ENCODE measurements at places on chromosomes 12 and 14. TPM values are rescaled to one million over a fixed set of nuclear protein-coding genes. Genes with fewer than 3 reads are reported as not detected.
A peak's percentile ranks its signal among the peaks of the same experiment; 100 is the strongest.

- H3K27me3 ChIP-seq = peaks cover 2% of the 10 kb centered on the region
- no peak for DNase-seq
- H3K36me3 ChIP-seq = no peaks in the 10 kb centered on the region
Observed at GRCh38 chr12:64819816-64820402, 4.5 kb upstream of the TBC1D30 start.

DNA sequence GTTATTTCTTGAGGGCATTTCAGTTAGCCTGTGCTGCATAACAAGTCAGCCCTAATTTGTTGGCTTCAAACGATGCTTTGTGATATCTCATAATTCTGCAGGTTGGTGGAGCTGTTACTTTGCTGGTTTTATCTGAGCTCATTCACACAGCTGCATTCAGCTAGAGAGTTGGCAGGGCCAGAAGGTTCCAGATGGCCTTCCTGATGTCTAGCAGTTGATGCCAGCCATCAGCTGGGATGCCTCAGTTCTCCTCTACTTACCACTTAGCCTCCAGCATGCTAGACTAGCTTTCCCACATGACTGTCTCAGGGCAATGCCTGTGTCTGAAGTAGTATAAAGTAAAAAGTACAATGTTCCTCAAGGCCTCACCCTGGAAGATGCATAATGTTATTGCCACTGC, 130.6 kb downstream of the SLC35F4 start:
- no peaks in the 10 kb centered on the region for H3K36me3 ChIP-seq
- no peak overlapping the region for H3K4me3 ChIP-seq
- no peaks in the 10 kb centered on the region for H3K27me3 ChIP-seq
- H3K4me1 ChIP-seq = no peaks in the 10 kb centered on the region
- no peak overlapping the region for H3K27ac ChIP-seq
- DNase-seq = no peak

- H3K4me1 ChIP-seq = peaks cover 85% of the 10 kb centered on the region
- DNase-seq = peak; percentile 97
- no peaks in the 10 kb centered on the region for H3K27me3 ChIP-seq
- H3K4me3 ChIP-seq = no peak overlapping the region
Observed at GRCh38 chr12:65937161-65937641, 112.9 kb downstream of the HMGA2 start.

DNA sequence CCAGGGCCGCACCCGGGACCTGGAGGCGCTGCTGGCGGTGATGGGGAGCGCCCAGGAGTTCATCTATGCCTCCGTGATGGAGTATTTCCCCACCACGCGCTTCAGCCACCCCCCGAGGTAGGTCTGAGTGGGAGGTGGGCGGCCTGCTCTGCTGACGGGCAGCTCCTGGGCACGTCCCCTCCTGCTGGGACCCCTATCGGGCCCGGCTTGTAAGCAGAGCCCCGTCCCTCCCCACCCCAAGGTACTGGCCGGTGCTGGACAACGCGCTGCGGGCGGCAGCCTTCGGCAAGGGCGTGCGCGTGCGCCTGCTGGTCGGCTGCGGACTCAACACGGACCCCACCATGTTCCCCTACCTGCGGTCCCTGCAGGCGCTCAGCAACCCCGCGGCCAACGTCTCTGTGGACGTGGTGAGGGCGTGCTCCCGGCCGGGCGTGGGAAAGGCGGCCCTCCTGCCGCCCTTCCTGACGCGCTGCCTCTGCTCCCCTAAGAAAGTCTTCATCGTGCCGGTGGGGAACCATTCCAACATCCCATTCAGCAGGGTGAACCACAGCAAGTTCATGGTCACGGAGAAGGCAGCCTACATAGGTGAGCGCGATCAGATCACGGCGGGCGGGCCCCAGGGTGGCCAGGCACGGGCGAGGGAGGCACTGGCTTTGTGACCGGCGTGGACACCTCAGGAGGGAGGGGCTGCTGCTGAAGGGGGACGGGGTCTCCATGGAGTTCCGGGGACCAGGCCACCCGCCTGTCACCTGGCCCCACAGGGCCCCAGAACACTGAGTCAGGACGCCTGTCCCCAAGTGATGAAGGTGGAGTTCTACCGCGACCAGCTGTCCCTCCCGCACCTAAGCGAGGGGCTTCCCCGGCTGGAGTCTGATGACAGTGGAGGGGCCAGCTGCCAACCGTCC, 7.3 kb downstream of the PLD4 start:
- no peaks in the 10 kb centered on the region for H3K4me1 ChIP-seq
- no peak overlapping the region for H3K4me3 ChIP-seq
- no peak for DNase-seq

DNA sequence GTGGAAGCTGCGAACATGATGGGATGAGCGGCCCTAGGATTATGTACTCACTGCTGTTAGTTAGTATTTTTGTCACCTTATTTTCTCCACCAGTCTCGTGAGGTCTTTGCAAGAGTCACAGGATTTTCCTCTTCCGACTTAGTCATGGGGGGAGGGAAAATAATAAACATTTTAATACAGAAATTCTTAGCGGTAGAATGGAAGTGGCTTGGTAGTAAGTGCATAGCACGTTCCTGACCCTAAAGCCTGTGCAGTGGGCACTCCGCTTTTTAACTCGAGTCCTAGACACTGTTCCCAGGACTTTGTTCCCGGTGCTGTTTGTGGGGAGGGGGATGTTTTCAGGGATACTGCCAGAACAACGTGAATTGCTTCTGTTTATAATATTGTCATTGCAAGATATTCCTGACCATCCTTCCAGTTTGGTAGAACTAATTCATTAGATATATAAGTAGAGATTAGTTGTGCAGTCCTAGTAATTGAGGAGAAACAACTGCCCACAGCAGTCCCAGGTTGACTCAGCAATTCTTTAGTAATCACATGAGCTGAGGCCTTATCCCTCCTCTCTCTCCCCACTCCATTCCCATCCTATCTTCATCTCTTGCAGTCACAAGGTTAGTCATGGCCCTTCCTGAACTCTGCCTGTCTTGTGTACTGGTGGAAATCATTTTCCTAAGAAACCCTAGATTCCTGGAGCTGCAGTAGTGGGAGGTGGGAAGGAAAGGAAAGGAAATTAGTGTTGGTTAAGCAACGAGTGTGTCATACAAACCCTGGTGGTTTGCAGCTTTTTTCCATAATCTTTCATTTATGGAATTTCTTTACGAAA, 799 bp downstream of the SLC38A6 start:
- H3K36me3 ChIP-seq = no peaks in the 10 kb centered on the region
- H3K4me3 ChIP-seq = peak overlapping the region; percentile 93
- H3K27me3 ChIP-seq = no peaks in the 10 kb centered on the region
- peak; percentile 45 for DNase-seq

DNA sequence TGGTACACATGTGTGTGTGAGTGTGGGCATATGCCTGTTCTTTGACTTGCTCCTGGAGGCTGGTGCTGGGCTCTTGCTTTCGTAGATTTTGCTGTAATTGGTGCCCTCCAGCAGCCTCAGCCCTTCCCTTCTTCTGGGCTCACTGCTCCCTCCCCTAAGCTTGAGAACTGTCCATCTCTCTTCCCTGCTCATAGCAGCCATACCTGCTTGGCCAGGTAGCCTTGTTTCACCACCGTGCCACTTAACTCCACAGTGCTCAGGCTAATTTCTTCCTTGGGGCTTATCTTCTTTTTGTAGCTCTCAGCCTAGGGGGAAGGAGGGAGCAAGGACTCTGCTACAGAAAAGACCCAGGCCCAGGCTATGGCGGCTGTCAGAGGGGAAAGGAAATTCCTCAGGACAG, 19.8 kb downstream of the PLEK2 start:
- H3K27me3 ChIP-seq = no peaks in the 10 kb centered on the region
- peaks cover 55% of the 10 kb centered on the region for H3K4me1 ChIP-seq
- H3K4me3 ChIP-seq = no peak overlapping the region
- H3K27ac ChIP-seq = no peak overlapping the region
- H3K36me3 ChIP-seq = no peaks in the 10 kb centered on the region

DNA sequence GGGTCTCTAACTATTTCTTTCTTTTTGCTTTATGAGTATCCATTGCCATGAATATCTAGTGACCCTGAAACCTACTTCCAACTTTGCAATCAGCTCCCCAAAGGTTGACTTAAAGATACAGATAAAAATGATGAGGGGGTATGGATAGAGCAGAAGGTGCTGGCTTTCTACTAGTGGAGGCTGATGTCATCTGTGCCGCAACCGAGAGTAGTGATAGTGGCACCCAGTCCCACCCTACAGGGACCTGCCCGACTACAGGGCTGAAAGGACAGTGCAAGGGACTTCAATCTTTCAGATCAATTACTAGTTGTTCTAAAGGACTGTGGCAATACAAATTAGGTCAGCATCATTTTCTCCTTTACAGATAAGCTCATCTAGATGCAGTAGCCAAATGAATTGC, 806.0 kb downstream of the VRK1 start:
- H3K36me3 ChIP-seq = no peaks in the 10 kb centered on the region
- no peaks in the 10 kb centered on the region for H3K27me3 ChIP-seq
- H3K4me1 ChIP-seq = no peaks in the 10 kb centered on the region
- H3K27ac ChIP-seq = no peak overlapping the region

DNA sequence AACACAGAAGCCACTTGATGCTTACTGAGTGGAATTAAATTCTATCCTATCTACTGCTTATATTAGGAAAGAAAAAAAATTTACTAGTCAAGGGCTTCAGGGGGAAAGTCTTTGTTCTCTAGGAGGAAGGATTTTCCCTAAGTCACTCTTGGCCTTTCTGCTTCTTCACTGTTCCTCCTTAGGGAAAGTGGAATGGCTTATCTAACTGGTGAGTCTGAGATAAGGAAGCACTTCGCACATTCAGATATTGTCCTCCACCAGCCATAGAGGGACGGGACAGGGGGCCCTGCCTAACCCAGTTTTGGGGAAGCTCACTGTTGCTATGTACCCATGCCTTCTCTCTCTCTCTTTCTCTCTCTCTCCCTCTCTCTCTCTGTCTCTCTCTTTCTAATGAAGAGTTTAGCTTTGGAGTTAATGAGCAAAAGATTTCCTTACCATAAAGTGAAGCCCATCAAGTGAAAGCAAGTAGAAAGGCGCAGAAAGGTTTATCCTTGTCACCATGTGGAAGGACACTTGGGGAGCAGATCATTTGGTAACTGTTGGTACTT, 450.6 kb downstream of the ZFP36L1 start:
- peaks cover 11% of the 10 kb centered on the region for H3K4me1 ChIP-seq
- H3K36me3 ChIP-seq = no peaks in the 10 kb centered on the region
- no peak for DNase-seq

- peaks cover 9% of the 10 kb centered on the region for H3K27me3 ChIP-seq
- H3K36me3 ChIP-seq = no peaks in the 10 kb centered on the region
- H3K4me3 ChIP-seq = no peak overlapping the region
- no peak overlapping the region for H3K27ac ChIP-seq
Observed at GRCh38 chr12:120367233-120367923, 1.6 kb downstream of the MSI1 start.

- peaks cover 8% of the 10 kb centered on the region for H3K27me3 ChIP-seq
- no peak for DNase-seq
- H3K36me3 ChIP-seq = no peaks in the 10 kb centered on the region
- H3K4me3 ChIP-seq = no peak overlapping the region
- no peak overlapping the region for H3K27ac ChIP-seq
Observed at GRCh38 chr14:70638416-70638815, 3.3 kb upstream of the TTC9 start.

DNA sequence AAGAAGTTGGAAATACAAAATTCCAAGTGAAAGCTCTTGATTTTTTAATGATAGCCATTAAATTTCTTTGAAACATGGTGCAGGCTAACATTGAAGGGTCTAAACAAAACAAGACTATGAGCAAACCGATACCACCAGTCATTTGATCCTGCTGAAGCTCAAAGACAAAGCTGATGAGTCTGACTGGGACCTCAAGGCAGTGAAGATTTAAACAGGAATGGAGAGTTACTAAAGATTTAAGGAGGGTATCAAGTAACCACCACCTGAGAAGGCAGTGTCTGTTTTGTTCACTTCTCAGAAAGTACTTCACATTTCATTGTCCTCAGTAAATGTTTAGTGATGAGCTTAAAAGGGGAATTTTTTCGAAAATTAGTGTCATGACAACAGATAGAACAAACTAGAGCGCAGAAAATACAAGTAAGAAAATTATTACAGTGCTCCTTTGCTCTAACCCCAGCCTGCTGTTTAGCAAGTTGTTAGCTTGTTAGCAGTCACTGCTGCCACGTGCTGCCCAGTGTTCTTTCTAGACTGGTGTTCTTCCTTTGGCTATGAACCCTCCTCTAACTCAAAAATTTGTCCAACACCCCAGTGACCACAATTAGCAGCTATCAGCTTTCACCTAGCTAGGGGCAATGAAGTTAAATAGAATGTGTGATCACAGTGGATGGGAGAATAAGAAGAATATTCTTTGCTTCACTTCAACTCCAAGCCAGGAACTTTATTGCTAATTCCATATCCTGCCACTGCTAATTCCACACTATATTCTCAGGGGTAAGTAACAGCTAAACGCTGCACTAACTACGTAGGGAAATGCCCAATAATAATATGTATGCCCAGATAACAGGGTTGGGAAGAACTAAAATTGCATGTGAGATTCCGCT, 41.1 kb downstream of the YAF2 start:
- H3K4me1 ChIP-seq = no peaks in the 10 kb centered on the region
- H3K4me3 ChIP-seq = no peak overlapping the region
- H3K36me3 ChIP-seq = peaks cover 23% of the 10 kb centered on the region

- H3K27ac ChIP-seq = no peak overlapping the region
- no peak for DNase-seq
- peaks cover 2% of the 10 kb centered on the region for H3K36me3 ChIP-seq
- no peak overlapping the region for H3K4me3 ChIP-seq
Observed at GRCh38 chr12:106492857-106493256, 89.9 kb upstream of the RFX4 start.

- no peaks in the 10 kb centered on the region for H3K4me1 ChIP-seq
- H3K36me3 ChIP-seq = no peaks in the 10 kb centered on the region
- no peak overlapping the region for H3K27ac ChIP-seq
- peaks cover 2% of the 10 kb centered on the region for H3K27me3 ChIP-seq
Observed at GRCh38 chr14:104192883-104193245, 54.5 kb downstream of the KIF26A start.

- no peaks in the 10 kb centered on the region for H3K27me3 ChIP-seq
- H3K4me1 ChIP-seq = peaks cover 13% of the 10 kb centered on the region
- H3K27ac ChIP-seq = no peak overlapping the region
- no peak for DNase-seq
Observed at GRCh38 chr14:60986500-60986899, 5.5 kb downstream of the SLC38A6 start.

- H3K4me3 ChIP-seq = peak overlapping the region; percentile 30
- DNase-seq = peak; percentile 53
- peaks cover 19% of the 10 kb centered on the region for H3K4me1 ChIP-seq
- no peaks in the 10 kb centered on the region for H3K36me3 ChIP-seq
- no peaks in the 10 kb centered on the region for H3K27me3 ChIP-seq
- no peak overlapping the region for H3K27ac ChIP-seq
Observed at GRCh38 chr14:90624732-90625400, 191.4 kb downstream of the TTC7B start.

GRCh38 chr14:44463356-44464004, 43.6 kb downstream of the FSCB start:
- H3K4me3 ChIP-seq = no peak overlapping the region
- DNase-seq = no peak
- H3K4me1 ChIP-seq = no peaks in the 10 kb centered on the region
- H3K36me3 ChIP-seq = no peaks in the 10 kb centered on the region
- no peaks in the 10 kb centered on the region for H3K27me3 ChIP-seq

Gene GPD1
- total RNA-seq = 38.1 TPM

Gene PYGL
- total RNA-seq = 110 TPM

Gene ENDOU
- not detected for total RNA-seq

Gene MYF5
- not detected for total RNA-seq

Gene TCL1B
- not detected for total RNA-seq

Gene EID3
- 4.5 TPM for total RNA-seq

Gene TMPRSS12
- total RNA-seq = not detected

Gene NFKBIA
- total RNA-seq = 319 TPM

Gene ATN1
- total RNA-seq = 2.1 TPM

Gene TPH2
- total RNA-seq = not detected

Gene SELPLG
- total RNA-seq = not detected
